ENCODE measurements at places on chromosomes 4 and X.
A peak's percentile ranks its signal among the peaks of the same experiment; 100 is the strongest.

DNA sequence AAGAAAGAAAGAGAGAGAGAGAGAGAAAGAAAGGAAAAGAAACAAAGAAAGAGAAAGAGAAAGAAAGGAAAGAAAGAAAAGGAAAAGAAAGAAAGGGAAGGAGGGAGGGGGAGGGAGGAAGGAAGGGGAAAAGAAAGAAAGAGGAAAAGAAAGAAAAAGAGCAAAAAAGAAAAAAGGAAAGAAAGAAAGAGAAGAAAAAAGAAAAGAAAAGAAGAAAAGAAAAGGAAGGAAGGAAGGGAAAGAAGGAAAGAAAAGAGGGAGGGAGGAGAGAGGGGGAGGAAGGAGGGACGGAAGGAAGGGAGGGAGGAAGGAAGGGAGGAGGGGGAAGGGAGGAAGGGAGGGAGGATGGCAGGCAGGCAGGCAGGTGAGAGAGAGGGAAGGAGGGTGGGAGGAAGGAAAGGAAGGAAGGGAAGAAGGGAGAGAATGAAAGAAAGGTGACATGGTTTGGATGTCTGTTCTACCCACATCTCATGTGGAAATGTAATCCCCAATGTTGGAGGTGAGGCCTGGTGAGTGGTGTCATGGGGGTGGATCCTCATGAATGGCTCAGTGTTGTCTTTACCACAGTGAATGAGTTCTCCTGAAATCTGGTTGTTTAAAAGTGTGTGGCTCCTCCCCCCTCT is 83.0 kb upstream of the DCLK2 start:
- DNase-seq, result no peak

DNA sequence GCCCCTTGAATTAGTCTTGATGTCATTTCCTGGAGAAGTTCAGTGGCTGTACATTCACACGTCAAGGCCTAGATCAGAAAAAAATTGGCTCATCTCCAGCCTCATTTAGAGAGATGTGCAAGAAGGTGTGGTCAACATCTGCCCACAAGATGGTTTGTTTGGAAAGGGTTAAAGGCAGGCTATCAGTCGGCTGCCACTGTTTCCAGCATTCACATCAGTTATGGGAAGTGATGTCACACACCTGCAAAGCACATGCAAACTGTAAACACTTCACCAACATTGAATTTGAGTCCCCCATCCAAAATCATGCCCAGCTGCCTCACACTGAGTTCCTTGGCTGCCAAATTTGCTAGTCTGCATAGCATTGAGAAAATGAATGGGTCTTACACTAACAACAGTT is 498.3 kb upstream of the INTU start:
- DNase-seq, result peak; percentile 53

DNA sequence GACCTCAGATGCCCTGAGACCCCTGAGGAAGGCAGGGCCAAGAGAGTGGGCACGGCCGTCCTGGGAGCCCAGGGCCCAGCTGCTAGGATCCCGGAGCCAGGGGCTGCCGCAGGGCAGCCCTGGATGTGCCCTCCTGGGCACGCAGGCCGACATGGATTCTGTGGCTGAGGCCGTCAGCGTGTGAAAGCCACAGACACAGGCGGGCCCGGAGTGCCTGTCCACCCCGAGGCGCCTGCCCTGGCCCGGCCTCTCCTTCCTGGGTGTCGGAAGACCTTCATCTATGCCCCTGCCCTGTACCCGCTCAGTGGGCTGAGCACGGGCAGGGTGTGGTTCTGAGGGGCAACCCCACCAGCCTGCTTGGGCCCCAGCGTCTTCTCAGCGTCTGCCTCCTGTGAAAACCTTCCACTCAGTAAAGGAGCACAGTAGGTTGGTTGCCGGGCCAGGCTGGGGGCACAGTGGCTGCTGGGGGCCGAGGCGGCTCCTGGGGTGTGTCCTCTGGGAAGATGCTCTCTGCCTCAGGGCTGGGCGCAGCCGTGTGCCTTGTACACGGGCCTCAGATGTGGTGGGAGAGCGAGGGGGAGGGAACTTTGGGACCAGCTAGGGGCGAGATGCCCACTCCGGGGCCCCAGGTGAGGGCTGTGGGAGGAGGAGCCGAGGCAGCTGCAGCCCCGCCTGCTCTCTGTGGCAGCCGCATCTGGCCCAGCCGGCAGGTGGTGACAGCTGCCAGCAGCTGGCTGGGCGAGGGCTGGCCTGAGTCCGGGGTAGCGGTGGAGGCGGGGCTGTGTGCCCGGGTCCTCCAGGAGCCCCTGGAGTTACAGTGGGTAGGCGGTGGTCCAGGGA is 20.8 kb downstream of the FGFRL1 start:
- DNase-seq, result no peak

- no peak for DNase-seq
Measured at GRCh38 chr4:145719752-145720624, 40.0 kb downstream of the C4orf51 start.

DNA sequence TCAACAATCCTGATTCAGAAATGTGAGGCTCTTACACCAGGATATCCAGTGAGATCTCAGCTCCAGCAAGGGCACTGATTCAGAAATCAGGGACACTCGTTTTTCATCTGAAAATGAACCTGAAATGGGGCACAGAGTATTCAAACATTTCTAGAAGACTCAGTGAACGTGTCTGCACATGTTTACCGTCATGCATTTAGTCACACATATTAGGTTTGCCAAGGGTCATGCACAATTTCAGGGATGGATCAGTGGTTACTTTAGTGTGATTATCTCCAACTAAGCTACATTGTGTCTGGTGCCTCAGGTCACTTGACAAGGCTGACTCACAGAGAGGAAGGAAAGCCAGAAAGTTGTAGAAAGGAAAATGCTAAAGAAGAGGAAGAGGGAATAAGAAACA is 33.6 kb upstream of the SPANXN2 start:
- DNase-seq, result no peak

GRCh38 chrX:51894697-51895336 is 1.4 kb downstream of the MAGED1 start:
- no peak for DNase-seq

DNA sequence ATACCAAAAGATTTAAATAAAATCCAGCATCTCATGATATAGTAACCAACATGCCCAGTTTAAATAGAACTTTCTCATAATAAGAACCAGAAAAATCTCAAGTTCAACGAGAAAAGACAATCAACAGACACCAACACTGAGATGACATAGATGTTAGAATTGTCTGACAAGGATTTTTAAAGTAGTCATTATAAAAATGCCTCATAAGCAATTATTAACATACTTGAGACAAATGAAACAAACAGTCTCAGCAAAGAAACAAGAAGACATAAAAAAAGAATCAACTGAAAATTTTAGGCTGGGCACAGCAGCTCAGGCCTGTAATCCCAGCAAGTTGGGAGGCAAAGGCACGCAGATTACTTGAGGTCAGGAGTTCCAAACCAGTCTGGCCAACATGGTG is 118.1 kb downstream of the FGF16 start:
- no peak for DNase-seq

DNA sequence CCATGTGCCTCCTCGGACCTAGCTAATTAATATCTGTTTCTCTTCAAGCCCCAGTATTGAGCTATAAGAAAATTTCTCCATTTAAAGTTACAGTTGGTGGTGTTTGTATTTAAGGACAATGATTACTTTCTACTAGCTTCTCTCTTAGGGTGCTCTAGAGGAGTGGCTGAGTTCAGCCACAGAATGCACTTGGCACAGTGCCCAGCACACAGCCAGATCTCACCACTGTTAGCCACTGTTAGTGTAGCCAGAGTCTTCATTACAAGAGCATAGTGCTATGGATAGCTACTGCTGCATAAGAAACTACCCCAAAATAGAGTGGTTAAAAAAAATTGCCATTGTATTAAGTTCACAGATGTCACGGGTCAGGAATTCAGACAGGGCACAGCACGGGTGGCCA is 421.3 kb downstream of the BCOR start:
- DNase-seq, result no peak

Data from NCI-H2029 treated with DMSO at 0.1 percent for 48 hours (cell line).